Activated CD4-positive, alpha-beta T cell treated with anti-CD3 and anti-CD28 coated beads for 48 hours (primary cell): ENCODE measurements at places on chromosomes 7 and 10.

GRCh38 chr7:156764016-156764669, 123.6 kb downstream of the RNF32 start:
- peak; percentile 29 for DNase-seq

DNA sequence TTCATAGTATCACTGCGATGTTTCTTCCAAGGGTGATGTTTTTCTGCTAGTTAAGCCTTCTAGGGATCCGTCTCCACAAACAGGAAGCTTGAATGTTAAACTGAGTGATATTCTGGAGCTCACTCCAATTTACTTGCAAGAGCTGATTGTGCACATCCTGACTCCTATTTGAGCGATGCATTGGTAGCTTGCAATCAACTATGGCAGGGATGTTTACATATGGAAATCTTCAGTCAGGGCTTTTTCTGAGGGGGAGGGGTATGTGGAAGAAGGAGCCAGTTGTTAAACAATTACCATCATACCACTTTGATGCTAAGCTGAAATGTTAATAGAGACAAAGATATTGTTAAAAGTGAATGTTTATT, 43.2 kb upstream of the NXPH1 start:
- DNase-seq: no peak

DNA sequence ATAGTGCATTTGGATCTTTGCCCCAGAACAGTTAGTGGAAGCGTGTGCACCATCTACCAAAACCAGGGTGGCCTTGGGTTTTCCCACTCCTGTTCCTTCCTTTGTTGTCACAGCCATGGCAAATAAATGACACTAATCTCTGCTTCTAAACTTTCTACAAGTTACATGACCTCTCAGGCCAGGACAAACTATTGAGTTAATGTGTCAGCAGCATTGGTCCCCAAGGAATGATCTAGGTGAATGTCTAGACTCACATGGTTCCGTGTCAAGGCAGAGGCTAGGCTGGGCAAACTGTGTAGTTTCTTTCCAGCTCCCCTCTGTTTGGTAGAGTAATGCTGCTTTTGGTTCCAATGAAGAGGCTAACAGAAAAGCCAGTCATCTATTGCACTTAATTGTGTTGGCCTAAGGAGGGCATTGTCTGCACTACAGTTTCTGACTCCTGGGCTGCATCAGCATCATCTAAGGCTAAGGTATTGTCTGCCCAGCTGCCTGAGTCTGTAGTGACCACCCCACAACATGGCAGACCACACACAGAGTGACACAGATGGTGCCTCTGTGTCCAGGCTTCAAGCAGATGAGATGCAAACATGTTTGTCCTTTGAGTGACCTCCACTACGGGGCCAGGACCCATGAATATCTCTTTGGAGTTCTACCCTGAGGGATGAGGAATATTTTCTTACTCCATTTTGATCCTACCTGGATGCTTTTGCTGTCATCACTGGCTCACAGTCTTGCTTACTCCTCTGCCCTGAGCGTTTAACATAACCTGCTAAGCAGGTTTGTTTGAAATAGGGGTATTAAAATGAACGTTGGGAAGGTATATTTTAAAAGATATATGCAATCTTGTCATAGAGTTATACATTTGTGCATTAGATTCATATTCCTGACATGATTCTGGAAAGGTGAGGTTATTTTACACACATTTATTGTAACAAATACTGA, 1.7 kb downstream of the CYP3A4 start:
- no peak for DNase-seq

DNA sequence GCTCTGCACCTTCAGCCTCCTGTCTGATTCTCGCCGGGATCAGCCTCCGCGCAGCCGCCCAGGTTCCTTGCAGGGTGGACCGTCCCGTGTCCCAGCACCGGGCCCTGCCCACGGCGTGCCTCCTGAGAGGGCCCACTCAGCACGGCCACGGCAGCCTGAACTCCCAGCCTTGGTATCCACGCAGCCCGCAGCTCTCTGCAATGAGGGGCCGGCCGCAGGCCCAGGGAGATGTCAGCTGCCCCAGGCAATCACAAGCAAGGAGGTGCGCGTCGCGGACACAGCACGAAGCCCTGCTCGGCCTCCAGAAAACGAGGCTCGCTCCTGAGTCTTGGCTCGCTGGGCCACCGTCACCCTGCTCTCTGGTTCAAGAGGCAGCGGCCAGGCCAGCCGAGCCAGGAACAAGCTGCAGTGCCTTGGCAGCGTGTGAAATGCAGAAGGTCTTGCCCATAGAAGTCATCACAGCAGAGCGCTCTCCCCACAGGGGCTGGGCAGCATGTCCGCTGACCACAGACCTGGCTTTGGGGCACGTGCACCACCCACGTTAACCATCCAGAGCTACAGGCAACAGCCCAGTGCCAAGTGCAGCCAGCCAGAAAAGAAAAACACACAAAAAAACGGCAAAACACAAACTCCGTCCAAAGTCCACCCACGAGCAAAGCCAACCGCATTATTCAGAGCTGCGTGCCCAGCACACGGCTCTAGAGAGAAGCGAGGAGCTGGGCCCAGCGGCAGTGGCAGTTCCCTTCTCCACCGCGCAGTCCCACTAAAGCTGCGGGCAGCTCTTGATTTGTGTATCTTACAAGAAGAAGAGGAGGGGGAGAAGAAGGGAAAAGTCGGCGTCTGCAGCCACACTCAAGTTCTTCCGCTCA, 13.9 kb downstream of the GPER1 start:
- no peak for DNase-seq

DNA sequence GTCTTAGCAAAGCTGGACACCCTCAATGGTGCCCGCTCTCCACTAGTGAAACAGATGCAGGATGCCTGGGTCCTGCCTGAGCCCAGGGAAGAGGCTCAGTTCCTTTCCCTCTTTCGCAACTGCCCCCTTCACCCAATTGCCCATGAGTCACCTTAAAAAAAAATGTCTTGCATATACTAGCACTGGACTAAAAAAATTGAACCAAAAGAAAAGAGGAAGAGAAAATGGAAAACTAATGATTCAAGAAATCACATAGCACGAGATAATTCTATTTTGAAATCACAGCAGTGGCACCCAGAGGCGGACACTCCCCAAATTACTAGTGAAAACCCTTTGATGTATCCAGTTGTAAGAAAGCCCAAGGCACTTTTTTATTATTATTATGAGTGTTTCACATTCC, 972.5 kb downstream of the LRMDA start:
- no peak for DNase-seq

DNA sequence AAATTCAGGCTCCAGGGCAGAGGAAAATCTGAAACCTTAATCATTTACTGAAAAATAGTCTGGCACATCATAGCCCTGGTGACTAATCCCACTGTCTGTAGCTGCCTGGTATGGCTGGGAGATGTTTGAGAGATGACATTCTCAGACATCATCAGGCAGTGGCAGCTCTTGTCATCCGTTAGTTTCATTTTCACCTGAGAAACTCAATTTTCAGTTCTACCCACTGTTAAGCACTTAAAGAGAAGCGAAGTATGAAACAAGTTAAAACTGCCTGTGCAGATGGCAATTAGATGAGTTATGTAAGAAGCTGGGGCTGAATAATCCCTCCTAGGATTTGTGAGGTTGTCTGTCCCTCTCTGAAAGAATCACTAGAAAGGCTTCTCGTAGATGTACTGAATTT, 150.2 kb downstream of the NSUN6 start:
- DNase-seq: peak; percentile 6

GRCh38 chr7:1856161-1856887, 186.2 kb downstream of the ELFN1 start:
- no peak for DNase-seq

DNA sequence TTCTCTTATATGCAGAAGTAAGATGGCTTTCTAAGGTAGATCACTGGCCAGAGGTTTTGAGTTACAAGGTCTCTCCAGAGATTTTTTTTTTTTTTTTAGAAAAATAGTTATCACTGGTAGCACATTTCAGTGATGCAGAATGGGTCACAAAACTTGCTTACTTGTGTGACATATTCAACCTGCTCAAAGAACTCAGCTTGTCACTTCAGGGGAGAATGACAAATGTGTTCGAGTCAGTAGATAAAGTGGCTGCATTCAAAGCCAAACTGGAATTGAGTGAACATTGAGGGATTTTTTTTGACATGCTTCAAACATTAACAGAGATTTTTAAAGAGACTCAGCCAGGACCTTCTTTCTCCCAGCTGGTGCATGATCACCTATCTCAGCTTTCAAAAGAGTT, 33.4 kb downstream of the PHTF2 start:
- no peak for DNase-seq

- DNase-seq: no peak
Observed at GRCh38 chr10:131933016-131933695, 32.3 kb downstream of the PPP2R2D start.

DNA sequence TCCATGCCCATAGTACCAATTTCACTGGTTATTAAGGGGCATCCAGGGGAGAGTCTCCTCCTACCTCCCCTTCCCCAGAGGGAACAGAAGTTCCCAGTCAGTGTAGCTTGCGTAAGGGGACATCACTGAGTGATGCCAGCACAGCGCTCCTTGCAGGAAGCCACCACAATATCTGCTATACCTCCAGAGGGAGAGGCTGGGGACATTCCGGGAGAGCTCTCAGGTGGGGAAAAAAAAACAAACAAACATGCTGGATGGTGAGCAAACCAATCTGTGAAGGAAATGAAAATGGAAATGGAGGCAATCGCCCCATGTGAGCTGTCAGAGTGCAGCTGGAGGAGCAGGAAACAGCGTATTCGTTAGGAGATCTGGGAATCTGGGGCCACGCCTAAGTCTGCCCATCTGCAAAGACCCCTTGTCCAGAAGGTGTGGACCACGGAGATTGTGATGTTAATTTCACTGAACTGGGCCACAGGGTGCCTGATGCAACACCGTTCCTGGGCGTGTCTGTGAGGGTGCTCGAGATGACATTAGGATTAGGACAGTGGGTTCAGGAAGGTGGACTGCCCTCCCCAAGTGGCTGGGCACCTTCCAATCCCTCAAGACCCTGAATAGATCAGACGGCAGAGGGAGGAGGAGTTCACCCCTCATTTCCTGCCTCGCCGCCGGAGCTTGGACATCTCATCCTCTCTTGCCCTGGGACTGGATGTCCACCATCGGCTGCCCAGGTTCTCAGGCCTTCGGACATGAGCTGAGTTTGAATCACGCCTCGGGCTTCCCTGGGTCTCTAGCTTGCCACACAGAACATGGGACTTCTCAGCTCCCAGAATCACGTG, 30.5 kb downstream of the GNA12 start:
- no peak for DNase-seq

DNA sequence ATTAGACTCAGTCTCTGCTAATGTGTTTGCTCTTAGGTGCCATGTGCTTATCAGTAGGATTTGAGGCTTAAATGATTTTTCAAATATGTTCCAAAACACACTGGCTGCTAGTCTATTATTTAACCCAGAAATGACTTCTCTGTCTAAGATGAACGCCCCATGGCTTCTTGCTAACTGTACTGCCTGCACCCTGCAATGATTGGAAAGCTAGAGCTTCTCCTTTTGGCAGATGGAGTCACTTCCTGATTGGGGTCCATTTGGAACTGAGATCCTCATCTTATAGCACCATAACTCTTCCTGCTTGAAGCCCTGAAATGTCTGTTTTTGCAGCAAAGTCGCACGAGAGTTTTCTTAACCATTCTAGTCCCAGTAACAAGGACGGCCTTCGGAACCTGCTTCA, 186.5 kb upstream of the ADO start:
- no peak for DNase-seq

DNA sequence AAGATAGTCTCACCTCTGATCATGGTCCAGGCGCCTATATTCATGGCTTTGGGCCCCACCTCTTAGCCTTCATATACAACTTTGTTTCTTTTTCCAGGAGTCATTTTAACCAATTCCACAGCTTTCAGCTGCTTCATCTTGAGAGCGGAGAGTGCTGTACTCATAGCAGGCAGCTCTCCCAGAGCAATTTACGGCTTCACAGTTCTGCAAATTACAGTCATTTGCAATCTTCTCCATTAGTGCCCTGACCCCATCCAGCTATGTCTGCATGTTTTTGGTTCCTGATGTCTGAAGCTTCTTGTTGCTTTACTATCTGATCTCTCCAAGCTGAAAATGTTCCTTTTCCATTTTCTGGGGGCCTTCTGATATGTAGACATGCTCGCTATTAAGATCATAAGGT, 18.0 kb upstream of the MEST start:
- no peak for DNase-seq

- DNase-seq: no peak
Observed at GRCh38 chr10:475709-476454, 213.6 kb downstream of the DIP2C start.

- DNase-seq: no peak
Observed at GRCh38 chr7:101733713-101734475, 83.5 kb upstream of the CUX1 start.
